Thoracic aorta endothelial cell (primary cell): ENCODE measurements at places on chromosomes 12 and 14. TPM values are rescaled to one million over a fixed set of nuclear protein-coding genes. Genes with fewer than 3 reads are reported as not detected.

The TSPAN19 gene
- total RNA-seq, result not detected in 2 replicates

The TAS2R7 gene
- total RNA-seq, result 0.13 and 0.14 TPM in 2 replicates

The HCAR1 gene
- total RNA-seq, result not detected in 2 replicates

The NTF3 gene
- total RNA-seq, result not detected in 2 replicates

The GPRC5D gene
- total RNA-seq, result not detected in 2 replicates

The KERA gene
- not detected in 2 replicates for total RNA-seq

The MMP14 gene
- 261 and 318 TPM in 2 replicates for total RNA-seq

The SMIM10L1 gene
- total RNA-seq, result 9.0 and 9.7 TPM in 2 replicates

The ERH gene
- 156 and 167 TPM in 2 replicates for total RNA-seq

The KLRB1 gene
- not detected in 2 replicates for total RNA-seq

The GALNT9 gene
- 0.40 TPM in 1 of 2 replicates, not detected in the other for total RNA-seq

The KRT7 gene
- 206 and 443 TPM in 2 replicates for total RNA-seq

The FOXG1 gene
- total RNA-seq, result 0.07 and 0.13 TPM in 2 replicates

The ZC2HC1C gene
- 1.1 and 2.0 TPM in 2 replicates for total RNA-seq

The TPH2 gene
- total RNA-seq, result not detected in 2 replicates

The BDKRB1 gene
- not detected in 2 replicates for total RNA-seq

The EPS8 gene
- 31.3 and 47.7 TPM in 2 replicates for total RNA-seq

The KRR1 gene
- total RNA-seq, result 69.1 and 71.5 TPM in 2 replicates

The NFATC4 gene
- total RNA-seq, result 12.5 and 20.2 TPM in 2 replicates
